T-helper 2 cell (primary cell): ENCODE measurements at places on chromosomes 2 and 18.

GRCh38 chr2:54977149-54977548 is 73.1 kb downstream of the RTN4 start:
- no peak for DNase-seq

- DNase-seq: no peak
Observed at GRCh38 chr18:5447442-5447841, 96.4 kb downstream of the EPB41L3 start.

- no peak for DNase-seq
Observed at GRCh38 chr2:156319811-156320485, 12.6 kb downstream of the NR4A2 start.

DNA sequence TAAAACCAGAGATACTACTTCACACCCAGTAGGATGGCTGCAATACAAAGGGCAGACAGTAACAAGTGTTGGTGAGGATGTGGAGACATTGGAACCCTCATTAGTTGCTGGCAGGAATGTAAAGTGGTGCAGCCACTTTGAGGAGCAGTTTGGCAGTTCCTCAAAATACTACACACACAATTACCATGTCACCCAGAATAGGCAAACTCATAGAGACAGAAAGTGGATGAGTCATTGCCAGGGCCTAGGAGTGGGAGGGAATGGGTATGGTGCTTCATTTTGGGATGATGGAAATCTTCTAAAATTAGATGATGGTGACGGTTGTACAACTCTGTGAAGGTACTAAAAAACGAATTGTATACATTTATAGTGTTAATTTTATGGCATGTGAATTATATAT is 54.8 kb downstream of the ATP9B start:
- DNase-seq: no peak
